ENCODE measurements at places on chromosomes 16 and 17.
A peak's percentile ranks its signal among the peaks of the same experiment; 100 is the strongest.

GRCh38 chr17:67293251-67294203 lies 48.5 kb upstream of the HELZ start:
- peak; percentile 82 for DNase-seq

DNA sequence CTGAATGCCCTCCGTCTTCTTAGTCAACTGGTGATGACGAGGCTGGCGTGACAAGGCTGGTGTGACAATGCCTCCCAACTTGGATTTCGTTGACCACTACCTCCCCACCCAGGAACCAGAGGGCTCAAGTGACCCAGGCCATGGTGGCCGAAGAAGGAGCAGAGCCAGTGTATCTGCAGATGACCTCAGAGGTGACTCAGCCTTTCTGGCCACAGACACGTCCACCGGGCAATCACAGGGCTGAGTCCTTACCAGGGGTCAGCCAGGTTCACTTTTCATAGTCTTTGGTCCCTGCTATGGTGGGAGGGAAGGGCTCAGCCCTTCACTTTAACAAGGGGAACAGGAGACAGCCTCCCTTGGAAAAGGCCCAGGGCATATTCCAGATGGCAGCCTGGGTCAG lies 116.3 kb downstream of the MAF start:
- no peak for DNase-seq

GRCh38 chr17:73291260-73291801 lies 20.5 kb downstream of the CDC42EP4 start:
- DNase-seq, result peak; percentile 92

DNA sequence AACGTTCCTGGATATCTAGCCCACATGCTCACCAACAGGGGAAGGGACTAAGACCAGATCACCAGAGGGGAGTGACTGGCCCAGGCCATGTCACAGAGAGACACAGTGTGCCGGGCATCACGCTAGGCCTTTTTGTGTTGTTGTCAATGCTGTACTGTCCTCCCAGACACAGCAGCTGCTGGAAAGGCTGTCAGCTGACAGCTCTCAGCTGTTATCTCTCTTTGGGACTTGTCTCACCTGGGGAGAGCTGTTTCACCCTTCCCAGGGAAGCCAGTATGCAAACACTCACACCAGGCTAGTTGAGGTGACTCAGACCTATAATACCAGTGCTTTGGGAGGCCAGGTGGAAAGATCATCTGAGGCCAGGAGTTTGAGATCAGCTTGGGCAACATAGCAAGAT lies 19.4 kb downstream of the UNC45B start:
- DNase-seq, result no peak

- no peak for DNase-seq
Measured at GRCh38 chr17:68383443-68384321, 73.6 kb downstream of the WIPI1 start.

GRCh38 chr16:3589441-3589921 lies 12.3 kb upstream of the NLRC3 start:
- DNase-seq, result no peak

GRCh38 chr16:81401035-81401950 lies 43.3 kb upstream of the CMIP start:
- DNase-seq, result peak; percentile 88

GRCh38 chr17:79294459-79295071 lies 219.9 kb downstream of the ENGASE start:
- DNase-seq, result no peak

GRCh38 chr16:88841521-88842307 lies 15.0 kb downstream of the GALNS start:
- no peak for DNase-seq

DNA sequence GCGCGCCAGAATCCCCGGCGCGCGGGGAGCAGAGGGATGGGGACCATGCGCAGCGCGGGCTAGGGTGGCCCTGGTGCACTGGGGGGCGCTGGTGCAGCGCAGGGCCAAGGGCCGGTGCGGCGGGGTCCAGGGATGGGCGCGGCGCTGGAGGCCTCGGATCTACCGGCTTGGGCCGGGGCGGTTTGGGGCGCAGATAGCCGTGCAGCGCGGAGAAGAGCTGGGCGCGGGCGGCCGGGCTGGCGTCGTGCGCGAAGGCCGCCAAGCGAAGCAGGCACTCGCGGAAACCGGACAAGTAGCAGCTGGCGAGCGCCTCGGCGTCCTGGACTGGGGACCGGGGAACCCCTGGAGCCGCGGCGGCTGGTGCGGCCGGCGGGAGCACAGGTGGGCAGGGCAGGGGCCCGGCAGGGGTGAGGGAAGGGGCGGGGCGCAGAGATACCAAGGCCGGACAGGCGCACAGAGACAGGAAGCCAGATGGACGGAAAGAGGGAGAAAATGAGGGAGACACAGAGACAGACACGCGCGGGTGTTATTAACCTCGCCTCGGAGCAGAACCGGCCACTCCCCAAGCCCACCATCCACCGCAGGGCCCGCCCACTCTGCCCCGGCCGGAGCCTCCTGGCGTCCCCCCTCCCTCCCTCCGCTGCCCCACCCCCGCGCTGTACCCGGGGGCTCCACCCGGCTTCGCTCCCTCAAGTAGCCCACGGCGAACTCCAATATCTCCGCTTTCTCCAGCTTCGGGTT lies 2.1 kb downstream of the HES7 start:
- no peak for DNase-seq

GRCh38 chr17:48478224-48479013 lies 48.4 kb upstream of the SKAP1 start:
- DNase-seq, result no peak

Measured in H54 (cell line).